IMR-90 (cell line): ENCODE measurements at places on chromosomes 5 and 9. TPM values are rescaled to one million over a fixed set of nuclear protein-coding genes. Genes with fewer than 3 reads are reported as not detected.

- no peak for DNase-seq
Observed at GRCh38 chr5:123298335-123299030, 124.7 kb downstream of the CEP120 start.

DNA sequence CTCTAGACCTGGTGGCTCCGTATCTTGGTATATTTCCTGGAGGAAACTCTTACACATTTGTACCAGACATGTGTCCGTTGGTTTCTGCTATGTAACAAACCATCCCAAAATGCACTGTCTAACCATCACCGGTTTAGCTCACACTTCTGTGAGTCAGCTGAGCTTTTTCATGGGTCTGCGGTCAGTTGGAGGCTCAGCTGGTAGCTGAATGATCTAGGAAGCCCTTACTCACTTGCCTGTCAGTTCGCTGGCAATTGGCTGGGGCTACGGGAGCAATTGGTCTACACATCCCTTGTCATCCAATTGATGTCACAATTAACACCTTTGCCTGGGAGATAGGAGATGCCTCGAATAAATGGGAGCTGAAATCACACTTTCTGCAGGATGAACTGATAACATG is 11.6 kb upstream of the WHRN start:
- peak; percentile 61 for DNase-seq

GRCh38 chr9:79868567-79869189 is 296.9 kb downstream of the TLE4 start:
- no peak for DNase-seq

DNA sequence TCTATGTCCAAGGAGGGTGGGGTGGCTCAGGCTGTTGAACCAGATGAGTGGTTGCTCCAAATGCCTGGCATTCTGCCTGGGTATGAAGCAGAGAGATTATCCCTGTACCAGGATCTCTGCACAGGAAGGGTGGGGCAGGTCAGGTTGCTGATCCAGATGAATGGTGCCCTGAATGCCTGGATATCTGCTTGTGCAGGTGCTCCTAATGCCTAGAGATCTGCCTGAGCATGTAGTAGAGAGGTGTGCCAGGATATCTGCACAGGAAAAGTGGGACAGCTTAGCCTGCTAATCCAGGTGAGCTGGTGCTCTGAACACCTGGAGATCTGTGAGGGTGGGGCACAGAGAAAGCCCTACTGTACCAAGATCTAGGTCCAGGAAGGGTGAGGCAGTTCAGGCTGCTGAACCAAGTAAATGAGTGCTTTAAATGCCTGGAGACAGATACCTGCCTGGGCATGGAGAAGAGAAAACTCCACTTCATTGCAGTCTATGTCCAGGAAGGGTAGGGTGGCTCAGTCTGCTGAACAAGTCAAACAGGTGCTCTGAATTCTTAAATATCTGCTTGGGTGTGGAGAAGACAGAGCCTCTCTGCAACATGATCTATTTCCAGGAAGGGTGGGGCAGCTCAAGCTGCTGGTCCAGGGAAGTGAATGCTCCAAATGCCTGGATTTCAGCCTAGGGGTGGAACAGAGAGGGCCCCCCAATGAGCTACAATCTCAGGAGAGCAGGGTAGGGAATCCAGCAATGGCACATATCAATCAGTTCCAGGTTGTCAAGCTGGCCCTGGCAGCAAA is 189.4 kb upstream of the DMRTA1 start:
- no peak for DNase-seq

The CCL28 gene
- under 0.01 TPM in 2 replicates for total RNA-seq

The SPAAR gene
- total RNA-seq: 0.18 and 0.28 TPM in 2 replicates

- no peak for DNase-seq
Observed at GRCh38 chr5:150625164-150625535, 15.3 kb upstream of the SYNPO start.

- DNase-seq: peak; percentile 94
Observed at GRCh38 chr9:130446101-130446861, 1.5 kb downstream of the ASS1 start.
